ENCODE measurements at places on chromosomes 1 and 21.
A peak's percentile ranks its signal among the peaks of the same experiment; 100 is the strongest.

DNA sequence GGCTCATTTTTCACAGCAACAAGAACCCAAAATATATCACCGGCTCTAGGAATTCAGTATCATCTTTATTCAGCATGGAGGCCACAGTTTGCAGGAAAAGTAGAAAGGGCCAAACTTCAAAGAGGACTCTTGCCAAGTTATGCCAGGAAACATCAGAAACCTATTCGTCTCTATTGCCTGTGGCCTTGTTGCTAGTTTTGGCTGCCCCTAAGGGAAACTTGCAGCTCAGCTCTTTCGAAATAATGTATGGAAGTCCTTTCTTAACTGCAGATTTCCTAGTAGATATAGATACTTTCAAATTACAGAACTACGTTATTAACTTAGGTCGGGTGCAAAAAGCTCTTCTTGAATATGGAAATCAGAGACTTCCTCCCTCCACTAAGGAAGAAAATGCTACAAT lies 4.2 kb upstream of the NENF start:
- no peak for DNase-seq

DNA sequence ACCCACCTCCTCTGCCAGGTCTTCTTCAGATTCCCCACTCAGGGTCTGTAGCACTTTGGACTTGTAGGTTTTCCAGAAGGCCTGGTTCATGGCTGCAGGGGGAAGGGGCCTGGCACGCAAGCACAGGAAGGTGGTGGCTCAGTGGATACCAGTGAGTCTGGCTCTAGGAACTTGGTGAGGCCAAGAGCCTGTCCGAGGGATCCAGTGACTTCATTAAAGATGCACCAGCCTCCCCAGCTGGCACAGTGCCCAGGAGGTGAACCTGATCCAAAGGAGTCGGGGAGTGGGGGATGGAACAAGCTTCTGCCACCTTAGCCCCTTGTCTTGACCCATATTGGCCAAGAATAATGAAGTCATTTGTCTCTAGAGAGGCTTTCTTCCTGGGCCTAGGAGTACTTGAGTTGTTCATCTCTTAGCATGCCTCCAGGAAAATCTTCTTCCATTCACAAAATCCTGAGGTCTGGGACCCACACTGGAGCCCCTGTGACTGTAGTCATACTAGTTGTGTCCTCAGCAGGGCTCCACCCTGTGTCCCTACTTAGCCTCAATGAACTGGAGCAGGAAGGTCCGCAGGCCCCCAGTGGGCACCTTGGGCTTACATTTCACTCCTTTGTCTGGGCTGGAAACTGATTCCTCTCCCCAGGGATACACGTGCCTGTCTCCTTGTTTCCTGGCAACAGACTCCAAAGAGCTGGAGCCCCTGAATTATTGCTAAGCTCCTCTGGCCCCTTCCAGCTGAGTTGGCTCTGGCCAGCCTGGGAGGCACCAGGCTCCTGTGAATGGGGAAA lies at the start of gene C1orf232:
C1orf232 (minus strand) TSS at position 554 of the 788 bp plus-strand sequence; CDS start at position 90, 464 bp downstream.
- DNase-seq: peak; percentile 5

- no peak for DNase-seq
Observed at GRCh38 chr1:197776351-197777105, 1.2 kb upstream of the DENND1B start.

- DNase-seq: no peak
Observed at GRCh38 chr1:178630417-178630816, 94.6 kb upstream of the RALGPS2 start.

DNA sequence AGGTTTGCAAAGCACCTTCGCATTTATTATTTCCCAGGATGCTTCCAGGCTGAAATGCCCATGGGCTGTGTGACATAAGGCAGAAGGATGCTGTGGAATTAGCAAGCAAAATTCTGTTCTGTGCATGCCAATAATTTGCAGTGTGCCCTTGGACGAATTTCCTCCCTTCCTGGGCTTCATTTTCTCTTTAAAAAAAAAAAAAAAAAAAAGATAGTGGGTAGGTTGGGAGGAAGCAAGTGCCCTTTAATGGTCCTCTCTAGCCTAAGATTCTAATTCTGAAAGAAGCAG lies 2.5 kb upstream of the ID3 start:
- DNase-seq: no peak

DNA sequence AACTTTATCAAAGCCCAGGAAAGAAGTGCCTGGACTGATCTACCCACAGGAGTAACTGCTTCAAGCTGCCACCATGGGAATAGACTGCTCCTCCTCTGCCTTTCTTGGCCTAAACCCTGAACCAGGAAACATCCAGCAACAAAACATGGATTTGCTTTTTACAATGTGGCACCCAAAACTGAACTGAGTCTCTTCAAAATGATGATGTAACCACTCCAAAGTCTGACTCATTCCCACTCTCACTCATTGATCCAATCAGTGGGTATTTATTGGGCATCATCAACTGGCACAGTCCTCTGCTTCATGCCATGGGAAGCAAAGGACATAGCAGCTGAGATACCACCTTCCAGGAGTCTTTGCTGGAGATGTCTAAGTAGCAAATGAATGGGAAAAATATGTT lies 23.5 kb downstream of the CYP4A22 start:
- DNase-seq: no peak

DNA sequence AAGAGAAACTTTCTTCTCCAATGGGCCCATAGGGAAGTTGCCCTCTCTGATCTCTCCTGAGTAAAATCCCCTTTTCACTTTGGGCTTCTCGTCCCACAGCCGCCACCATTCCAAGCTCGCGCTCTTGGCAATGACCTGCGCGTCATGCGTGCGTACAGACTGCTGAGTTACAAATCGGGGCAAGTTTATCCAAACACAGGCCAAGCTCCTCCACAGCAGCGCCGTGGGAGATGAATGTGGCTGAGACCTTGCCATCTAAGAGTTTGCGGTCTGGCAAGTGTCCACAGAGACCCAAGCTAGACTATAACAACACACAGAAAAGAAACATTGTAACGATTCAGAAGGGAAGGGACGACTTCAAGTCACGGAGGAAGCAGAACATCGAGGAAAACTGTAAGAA lies 116.3 kb upstream of the SOD1 start:
- no peak for DNase-seq

DNA sequence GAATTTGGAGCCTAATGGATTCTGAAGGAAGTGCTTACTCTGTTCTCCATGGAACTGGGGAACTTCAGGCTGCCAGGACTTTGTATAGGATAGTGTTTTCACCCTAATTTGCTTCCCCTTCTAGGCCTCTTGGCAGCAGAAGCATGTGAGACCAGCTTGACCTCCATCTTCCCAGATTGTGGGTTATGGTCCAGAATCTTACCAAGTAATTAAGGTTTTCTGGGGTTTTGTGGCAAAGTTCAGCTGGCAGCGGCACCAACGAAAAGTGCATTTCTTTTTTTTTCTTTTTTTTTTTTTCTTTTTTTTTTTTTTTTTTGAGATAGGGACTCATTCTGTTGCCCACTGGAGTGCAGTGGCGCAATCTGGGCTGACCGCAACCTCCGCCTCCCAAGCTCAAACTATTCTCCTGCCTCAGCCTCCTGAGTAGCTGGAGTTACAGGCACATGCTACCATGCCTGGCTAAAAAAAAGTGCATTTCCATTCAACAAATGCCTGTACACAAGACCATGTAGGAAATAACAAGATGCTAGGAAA lies 3.4 kb upstream of the BMP8A start:
- no peak for DNase-seq

DNA sequence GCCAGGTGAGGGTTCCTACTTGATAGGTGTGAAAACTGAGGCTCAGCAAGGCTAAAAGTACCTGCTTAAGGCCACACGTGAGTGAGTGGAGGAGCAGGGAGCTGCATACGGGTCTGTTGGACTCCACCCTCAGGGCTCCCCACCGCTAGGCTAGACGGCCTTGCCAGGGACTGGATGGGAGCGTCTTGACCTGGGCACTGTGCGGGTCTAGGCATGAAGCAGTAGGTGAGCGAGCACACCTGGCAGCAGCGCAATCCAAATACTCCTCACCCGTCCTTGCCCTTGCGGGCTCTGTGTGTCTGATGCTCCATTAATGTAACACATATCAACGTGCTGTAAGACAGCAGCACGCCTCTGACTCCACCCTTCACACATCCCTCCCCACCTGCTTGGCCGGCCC lies 94.0 kb downstream of the LACTBL1 start:
- DNase-seq: no peak

- DNase-seq: no peak
Observed at GRCh38 chr1:47940779-47941178, 56.4 kb downstream of the TRABD2B start.

- no peak for DNase-seq
Observed at GRCh38 chr1:3473381-3473844, 18.9 kb downstream of the ARHGEF16 start.

DNA sequence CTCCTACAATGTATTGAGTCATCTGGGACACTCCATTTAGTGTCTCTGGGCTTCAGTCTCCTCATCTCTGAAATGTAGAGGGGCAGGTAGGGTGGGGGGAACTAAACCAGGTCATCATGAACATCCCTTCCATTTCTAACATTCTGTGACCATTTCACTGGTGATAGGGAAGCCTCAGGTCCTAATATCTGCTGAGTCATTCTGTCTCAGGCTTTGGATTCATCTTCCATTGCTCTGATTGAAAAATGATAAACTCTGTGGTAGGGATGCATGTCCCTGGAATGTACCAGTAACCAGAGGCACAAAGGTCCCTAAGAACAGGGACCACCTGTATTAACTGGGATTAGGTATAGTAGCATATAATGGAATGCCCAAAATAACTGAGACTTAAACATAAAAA lies 36.2 kb upstream of the LRRC52 start:
- no peak for DNase-seq

DNA sequence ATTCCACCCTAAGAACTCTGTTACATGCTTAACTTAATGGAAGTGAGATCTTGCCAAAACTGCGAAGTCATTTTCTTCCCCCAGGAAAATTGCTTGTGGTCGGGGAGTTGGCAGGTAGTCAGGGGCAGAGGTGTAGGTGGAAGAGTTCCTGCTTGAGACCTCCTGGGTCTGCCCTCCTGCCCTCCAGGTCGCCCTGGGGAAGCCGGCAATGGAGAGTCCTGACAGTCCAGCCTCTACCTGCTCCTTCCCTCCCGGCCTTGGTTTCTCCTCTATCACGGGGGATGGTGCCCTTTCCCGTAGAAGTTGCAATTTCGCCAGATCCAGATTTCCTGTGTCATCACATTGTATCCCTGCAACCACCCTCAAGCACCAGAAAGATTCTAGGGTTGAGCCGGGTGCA lies 463.8 kb downstream of the MATN1 start:
- no peak for DNase-seq

DNA sequence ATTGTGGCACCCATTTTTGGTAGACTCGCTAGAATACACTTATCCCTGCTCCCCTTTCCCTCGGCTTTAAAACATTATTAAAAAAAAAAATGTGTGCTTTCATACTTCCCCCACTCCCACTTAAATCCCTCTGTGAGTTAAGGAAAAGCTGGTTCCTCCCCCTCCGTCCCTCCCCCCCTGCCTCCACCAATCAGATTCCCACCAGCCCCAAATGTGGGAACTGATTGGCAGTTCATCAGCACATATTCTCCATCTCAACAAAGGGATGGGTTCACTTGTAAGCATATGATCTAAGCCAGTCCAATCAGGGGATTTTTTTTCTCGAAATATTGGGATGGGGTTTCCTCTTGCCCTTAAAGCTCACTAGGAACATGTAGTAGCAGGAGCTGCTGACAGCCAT lies 10.8 kb upstream of the FYB2 start:
- DNase-seq: no peak

DNA sequence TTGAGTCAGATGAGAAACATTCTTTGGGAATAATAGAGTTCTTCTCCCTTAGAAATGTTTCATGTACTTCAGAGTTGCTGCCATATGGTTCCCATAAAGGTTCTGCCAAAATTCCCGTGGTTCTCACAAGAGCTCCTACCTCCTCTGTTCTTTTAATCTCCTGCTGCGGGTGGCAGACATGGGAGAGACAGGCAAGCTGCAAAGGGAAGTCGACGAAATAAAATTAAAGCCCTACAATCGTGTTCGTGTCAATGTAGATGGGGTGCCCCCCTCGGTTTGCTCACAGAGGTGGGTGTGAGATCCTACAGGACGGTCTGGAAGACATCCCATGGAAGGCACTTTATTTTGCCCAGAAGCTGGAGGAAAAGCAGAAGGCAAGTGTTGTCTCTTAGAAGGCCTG lies 276.0 kb downstream of the RWDD3 start:
- no peak for DNase-seq

DNA sequence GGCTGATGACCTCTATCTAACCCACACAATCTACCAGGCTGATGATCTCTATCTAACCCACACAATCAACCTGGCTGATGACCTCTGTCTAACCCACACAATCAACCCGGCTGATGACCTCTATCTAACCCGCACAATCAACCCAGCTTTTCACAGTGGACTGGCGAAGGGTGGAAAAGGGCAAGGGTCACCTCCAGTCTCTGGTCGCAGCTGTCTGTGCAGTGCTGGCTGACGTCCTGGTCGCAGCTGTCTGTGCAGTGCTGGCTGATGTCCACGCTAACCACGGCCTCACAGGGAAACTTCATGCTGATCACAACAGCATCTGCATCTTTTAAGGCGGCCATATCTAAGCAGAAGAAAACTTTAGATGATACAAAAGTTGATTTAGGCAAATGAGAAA lies 12.2 kb upstream of the CCDC27 start:
- no peak for DNase-seq

GRCh38 chr1:166627558-166627957 lies 211.7 kb upstream of the POGK start:
- DNase-seq: no peak

DNA sequence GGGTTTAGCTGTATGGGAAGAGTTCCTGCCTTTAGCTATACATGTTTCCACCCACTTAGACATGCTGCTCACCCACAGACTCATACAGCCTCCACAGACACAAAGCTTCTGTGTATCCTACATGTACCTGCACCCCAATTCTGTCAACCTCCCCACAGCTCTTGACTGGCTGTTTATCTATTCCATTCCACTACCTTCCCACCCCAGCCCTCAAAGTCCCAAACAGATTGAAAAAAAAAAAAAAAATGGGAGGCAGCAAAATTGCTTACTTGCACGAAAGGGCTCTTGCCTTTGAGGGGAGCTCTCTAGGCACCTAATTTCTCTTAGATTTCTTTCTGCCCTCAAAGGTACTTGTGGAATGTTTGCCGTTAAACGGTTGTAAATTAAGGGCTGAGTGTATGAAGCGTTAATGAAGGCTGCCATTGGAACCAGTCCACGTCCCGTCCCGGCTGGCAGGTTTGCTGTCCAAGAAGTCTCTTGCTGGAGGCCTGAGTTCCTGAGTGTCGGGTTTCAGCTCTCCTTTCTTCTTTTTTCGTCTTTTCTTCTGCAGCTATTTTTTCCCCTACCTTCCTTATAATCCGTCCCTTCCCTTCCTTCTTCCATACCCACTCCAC lies 43.6 kb downstream of the PBX1 start:
- DNase-seq: no peak

- no peak for DNase-seq
Observed at GRCh38 chr21:41705546-41706262, 61.1 kb downstream of the RIPK4 start.

GRCh38 chr1:98704474-98704873 lies 43.0 kb downstream of the SNX7 start:
- no peak for DNase-seq

GRCh38 chr1:118294875-118295642 lies 110.0 kb upstream of the SPAG17 start:
- no peak for DNase-seq

All from NCI-H187 treated with DMSO at 0.1 percent for 48 hours (cell line).